H9 (cell line): ENCODE measurements at places on chromosomes 6 and 20.

GRCh38 chr6:36624461-36625157 lies 30.4 kb downstream of the SRSF3 start:
- DNase-seq, result no peak

DNA sequence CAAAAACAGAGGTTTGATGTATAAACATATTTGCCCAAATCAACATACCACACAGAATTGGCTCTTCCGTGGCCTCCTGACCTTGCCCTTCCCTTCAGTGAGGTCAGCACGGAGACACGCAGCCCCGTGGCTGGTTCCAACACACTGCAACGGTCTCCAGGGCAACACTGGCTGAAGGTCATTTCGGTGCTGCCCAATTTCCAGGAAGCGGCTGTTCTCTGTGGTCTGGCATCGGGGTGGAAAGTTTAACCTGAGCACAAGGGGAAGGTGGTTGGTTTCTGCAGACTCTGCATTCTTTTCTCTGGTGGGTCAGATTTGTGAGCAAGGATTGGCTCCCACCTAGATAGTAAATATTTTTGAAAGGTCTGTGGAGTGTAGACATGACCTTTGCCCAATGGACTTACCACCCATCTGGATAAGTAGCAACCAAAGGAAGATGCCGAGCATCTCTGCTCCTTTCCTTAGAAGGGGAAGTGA lies 177.6 kb upstream of the PHACTR1 start:
- no peak for DNase-seq

GRCh38 chr6:24858177-24858653 lies 59.5 kb upstream of the ARMH2 start:
- DNase-seq, result no peak

- DNase-seq, result no peak
Observed at GRCh38 chr6:46651816-46652215, 802 bp downstream of the CYP39A1 start.

DNA sequence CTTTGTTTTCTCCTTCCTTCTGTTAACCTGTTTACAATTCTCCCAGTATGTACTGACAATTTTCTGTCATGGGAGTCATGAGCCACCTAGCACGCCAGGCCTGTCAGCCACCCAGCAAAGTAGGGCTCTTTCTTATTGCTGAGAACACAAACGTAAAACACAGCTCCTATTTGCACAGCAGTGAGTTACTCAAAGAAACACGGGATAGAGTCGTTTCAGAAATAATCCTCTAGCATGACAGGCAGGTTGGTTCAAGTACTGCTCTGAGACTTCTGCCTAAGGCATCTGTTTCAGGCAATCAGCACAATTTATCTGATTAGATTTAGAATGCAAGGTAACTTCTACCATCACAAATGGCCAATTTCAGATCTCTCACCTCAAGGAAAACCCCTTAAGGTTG lies 88.8 kb downstream of the CD24 start:
- no peak for DNase-seq

DNA sequence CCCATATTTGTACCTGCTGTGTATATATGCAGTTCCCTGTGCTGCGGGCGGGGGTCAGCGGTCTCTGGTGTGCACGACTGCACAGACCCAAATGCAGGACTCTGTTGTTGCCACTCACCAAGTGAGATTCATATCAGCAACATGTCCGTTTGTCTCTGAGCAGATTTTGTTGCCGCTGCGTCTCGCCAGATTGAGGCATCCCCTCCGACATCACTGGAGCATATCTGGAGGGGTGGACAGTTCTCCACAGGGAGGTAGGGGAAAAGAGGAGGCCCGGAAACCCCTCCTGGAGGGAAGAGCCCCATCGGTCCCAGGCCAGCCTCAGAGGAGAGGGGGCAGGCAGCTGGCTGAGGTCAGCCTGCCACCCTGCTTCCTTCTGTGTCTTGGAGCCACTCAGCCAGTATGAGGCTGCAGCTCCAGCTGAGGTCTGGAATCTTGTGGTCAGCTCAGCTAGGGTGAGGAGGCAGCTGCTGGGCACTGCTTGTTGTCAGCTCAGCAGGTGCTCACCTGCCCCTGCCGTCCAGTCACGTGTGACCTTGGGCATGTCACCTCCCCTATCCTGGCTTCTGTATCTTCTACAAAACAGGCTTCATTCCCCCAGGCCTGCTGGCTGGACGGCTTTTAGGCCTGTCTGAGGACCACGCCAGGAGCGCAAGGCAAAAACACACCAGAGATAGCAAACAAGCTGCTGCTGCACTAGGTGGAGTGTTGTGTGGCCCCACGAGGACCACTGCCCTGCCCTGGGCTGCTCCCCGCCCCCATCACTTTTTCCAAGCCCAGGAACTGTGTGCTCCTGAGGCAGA lies 47.1 kb downstream of the HNF4A start:
- DNase-seq, result no peak

GRCh38 chr6:74213995-74214394 lies 518.0 kb downstream of the CD109 start:
- DNase-seq, result no peak

DNA sequence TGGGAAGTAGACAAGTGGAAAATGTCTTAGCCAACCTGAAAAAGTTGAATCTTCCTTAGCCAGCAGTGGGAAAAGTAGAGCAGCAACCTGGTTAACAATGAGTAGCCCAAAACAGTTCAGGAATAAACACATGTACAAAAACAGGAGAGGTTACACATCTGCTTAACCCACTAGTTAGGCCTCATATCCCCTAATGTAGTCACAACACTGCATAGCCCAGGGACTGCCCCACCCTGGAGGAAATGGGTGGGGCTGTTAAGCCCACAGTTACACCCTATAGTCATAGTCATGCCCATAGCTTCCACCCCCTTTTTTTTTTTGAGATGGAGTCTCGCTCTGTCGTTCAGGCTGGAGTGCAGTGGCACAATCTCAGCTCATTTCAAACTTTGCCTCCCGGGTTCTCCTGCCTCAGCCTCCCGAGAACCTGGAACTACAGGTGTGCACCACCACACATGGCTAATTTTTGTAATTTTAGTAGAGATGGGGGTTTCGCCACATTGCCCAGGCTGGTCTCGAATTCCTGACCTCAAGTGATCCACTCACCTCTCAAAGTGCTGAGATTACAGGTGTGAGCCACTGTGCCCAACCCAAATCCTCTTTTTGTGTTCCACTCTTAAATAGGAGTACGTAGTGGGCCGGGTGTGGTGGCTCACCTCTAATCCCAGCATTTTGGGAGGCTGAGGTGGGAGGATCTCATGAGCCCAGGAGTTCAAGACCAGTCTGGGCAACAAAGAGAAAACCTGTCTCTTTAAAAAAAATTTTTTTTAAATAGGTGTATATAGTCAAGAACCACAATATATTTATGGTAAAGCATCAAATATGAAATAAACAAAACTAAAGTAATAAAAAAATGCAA lies 24.5 kb downstream of the ILRUN start:
- no peak for DNase-seq

DNA sequence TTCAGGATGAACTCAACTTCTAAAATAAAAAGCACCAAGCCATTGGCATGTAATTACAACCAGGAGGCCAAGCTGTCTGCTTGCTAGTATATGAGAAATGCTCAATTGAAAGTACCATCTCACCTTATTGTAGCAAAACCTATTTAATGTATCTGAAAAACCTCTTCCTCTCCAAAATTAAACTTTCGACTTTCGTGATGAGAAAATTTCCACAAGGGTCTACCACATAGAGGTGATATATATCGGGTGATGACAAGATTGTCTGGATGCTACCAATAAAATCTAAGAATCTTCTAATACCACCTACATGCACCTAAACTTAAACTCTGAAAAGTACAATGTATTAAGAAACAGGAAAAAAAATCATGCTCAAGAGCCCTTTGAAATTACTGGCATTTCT lies 74.2 kb downstream of the ATXN1 start:
- DNase-seq, result no peak

GRCh38 chr20:650954-651353 lies 2.0 kb downstream of the SRXN1 start:
- no peak for DNase-seq

DNA sequence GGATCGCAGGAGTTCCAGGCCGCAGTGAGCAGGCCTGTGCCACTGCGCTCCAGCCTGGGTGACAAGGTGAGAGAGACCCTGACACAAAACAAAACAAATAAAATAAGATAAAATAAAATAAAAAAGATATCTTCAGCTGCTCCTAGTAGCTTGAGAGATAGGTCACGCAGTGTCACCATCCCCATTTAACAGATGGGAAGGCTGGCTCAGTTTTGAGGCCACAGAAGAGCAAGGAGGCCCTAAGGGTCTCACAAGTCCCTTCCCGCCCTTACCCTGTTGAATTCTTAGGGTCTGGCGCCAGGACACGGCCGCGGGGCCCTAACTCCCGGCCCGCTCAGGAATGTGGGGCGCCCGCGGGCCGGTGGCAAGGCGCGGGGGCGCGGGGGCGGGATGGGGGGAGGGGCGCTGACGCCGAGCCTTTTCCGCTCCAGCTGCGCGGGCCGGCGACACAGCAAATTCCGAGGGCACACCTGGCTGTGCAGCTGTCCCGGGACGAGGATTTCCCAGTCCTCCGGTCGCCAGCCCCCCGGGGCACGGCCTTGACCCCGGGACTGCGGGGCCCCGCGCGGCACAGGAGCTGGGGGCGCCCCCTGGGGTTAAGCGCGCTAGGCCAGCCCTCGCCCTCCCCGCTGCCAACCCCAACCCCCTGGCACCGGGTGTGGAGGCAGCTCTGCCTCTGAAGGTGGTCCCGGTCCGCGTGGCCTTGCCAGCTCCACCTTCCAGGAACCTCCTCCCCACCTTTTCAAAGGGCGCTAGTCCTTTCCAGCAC lies 10.3 kb upstream of the R3HDML start:
- peak; percentile 66 for DNase-seq

DNA sequence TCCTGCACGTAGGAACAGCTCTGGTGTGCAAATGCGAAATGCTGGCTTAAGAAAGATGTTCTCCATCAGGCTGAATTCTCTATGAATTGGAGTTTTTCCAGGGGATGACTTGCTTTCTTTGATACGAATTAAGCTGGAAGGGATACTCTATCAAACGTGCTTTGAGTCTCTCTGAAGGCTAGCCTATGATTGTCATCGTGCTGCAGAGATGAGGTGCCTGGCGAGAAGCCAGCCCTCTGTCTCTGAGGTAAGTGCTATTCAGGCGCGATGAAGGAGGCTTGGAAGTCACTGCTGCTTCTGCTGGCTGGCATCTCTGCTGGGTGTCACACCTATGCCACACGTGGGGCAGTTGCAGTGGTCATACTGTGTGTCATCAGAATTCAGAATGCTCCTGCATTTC lies 223.7 kb downstream of the TAF4 start:
- DNase-seq, result no peak

GRCh38 chr6:28334286-28335039 lies 1.5 kb downstream of the ZSCAN31 start:
- no peak for DNase-seq

DNA sequence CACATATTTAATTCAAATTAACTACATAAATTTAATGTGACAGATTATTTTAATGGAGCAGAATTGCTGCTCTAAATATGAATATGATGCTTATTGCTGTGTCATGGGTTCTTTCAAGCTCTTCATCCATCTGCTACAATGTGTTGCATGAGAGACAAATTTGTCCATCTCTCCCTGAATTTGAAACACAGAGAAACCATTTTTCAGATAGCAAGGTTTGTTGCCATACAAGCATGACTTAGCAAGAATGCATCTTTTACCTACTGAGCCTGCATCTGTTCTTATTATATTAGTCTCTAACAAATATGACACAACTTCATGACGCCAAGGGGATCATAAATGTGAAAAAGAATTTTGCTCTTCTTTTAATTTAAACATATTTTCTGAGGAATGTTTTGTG lies 8.0 kb upstream of the UTRN start:
- no peak for DNase-seq

DNA sequence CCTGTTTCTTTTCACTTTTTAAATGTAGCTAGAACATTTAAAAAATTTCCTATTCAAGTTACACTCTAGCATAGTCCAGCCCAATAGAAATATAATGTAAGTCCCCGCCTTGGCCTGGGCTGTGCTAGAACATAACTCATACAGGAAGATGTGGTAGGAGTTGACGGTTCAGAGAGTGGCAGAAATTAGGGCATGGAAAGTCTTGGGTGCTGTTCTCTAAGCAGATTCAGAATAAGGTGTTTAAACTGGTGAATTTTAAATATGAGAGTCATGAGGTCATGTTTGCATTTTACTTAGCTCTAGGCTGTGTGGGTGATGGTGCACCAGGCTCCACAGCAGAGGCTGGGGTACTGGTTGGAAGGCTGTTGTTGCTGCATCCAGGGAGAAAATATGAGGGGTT lies 256.5 kb downstream of the FARS2 start:
- DNase-seq, result no peak

- no peak for DNase-seq
Observed at GRCh38 chr6:5507131-5507681, 245.9 kb downstream of the FARS2 start.

DNA sequence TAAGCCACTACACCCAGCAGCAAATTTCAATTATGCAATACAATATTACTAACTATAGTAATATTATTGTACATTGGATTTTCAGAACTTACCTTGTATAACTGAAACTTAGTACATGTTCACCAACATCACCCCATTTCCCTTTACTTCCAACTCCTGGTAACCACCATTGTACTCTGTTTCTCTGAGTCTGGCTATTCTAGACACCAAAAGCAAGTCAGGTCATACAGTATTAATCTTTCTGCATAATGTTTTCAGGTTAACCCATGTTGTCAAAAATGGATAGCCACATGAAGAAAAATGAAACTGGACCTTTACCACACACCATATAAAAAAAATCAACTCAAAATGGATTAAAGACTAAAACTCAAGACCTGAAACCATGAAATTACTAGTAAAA lies 558.2 kb downstream of the MMUT start:
- no peak for DNase-seq

GRCh38 chr20:49866051-49866450 lies 49.3 kb downstream of the SPATA2 start:
- DNase-seq, result no peak

DNA sequence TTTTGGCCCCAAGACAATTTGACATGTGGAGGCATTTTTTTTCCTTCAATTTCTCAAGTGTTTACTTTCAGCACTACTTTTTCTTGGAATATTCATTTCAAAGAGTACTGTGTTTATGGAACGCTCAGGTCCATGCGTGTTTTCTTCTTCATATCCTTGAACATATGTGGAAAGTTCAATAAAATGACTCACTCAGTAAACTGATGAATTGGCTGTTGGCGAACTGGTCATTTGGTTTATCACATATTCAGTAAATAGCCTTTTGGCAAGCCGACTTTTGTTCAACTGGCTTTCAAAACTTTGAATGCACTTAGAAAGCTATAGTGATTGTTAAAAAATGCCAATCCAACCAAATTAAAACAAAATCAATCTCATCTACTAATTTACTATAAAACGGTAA lies 964.6 kb upstream of the SLC35B3 start:
- no peak for DNase-seq

DNA sequence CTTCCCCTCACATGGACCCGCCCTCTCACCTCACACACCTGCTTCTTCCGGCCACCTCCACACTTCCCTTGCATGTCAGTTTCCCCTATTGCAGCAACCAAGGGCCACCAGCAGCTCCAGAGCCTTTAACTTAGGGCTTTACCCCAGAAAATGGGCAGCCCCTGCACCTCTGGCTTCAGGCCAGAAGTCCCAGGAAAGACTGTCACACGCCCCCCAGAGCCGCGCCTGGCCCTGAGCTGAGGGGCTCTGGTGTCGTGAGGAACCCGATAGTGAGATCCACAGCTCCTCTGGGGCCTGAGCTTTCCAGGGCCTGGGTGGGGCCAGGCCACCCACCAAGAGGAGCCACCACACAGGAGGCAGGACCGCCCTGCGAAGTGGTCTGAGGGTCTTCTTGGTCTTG lies 182.4 kb downstream of the DLL1 start:
- DNase-seq, result peak; percentile 20
